Activated naive CD4-positive, alpha-beta T cell treated with anti-CD3 and anti-CD28 coated beads, Interleukin-2, amount 10 ng/mL, durations not matched to agents 7 days and 5 days (primary cell): ENCODE measurements at places on chromosomes 13 and 19.

DNA sequence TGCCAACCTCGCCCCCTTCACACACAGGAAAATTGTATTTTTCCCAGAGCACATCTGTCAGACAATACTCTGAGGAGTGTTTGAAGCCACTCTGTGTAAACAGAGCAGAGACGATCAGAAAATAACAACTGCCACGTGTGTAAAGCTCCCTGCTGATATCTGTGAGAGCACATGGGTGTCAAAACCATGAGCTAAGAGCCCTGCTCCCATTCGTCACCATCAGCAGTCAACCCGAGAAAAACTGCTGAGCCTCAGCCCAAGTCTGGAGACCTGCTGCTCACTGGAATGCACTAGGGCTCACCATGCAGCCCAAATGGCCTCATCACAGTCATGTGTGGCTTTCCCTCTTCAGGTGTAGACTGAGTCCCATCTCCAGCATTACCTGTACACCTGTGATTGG lies 304.1 kb downstream of the FGF14 start:
- no peaks in the 10 kb centered on the region for H3K36me3 ChIP-seq
- H3K27me3 ChIP-seq: no peaks in the 10 kb centered on the region
- no peak overlapping the region for H3K4me3 ChIP-seq
- DNase-seq: no peak
- H3K27ac ChIP-seq: no peak overlapping the region

- no peak for DNase-seq
- no peak overlapping the region for H3K27ac ChIP-seq
- H3K27me3 ChIP-seq: no peaks in the 10 kb centered on the region
- H3K4me3 ChIP-seq: no peak overlapping the region
- H3K36me3 ChIP-seq: no peaks in the 10 kb centered on the region
Observed at GRCh38 chr13:68608147-68608546, 1378.0 kb upstream of the PCDH9 start.

GRCh38 chr19:14496029-14496833 lies at the start of gene GIPC1:
TSS of gene GIPC1 (minus strand) at chr19:14496127. CDS start at chr19:14482976, 13,151 bp downstream.
- H3K36me3 ChIP-seq: peaks cover 9% of the 10 kb centered on the region
- peaks cover 33% of the 10 kb centered on the region for H3K4me1 ChIP-seq
- H3K4me3 ChIP-seq: peak within 1 kb of the TSS; percentile 85
- peak within 1 kb of the TSS; percentile 84 for H3K27ac ChIP-seq
- peak; percentile 88 for DNase-seq

DNA sequence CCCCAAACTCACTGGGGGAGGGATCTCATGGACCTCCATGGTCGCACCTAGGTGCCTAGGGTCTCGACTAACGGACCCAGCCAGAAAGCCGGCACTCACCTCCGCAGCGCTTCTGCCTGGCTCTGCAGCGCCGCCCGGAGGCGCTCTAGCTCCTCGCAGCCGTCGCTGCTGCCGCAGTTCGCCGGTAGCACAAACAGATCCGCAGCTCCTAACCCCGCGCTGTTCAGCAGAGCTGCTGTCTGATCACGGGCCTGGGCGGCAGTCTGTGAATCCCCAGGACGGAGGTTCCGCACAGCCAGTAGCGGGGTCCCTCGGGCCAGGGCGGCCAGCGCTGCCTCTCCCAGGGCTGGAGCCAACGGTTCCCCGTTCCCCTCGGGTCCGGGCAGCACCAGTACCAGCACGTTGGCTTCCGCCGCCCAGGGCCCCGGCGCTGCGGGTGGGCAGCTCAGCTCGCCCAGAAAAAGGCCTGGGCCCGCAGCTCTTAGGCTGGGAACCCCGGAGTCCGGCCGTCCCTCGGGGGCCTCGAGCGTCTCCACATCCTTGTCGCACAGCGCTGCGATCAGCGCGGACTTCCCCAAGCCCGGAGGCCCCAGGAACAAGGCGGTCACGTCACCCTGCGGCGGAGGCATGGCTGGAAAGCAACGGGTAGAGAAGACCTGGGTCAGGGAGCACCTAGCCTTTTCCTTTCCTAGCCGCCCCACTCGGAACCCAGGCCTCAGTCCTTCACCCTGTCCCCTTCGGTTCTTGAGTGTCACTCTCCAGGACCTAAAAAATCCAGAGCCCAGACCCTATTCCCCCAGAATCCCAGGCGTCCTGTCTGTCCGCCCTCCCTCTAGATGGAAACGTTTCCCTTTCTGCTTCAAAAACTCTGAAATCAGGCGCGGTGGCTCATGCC lies 977 bp downstream of the IRGQ start:
- H3K4me1 ChIP-seq: peaks cover 52% of the 10 kb centered on the region
- peak overlapping the region; percentile 98 for H3K27ac ChIP-seq
- peak; percentile 83 for DNase-seq
- peaks cover 32% of the 10 kb centered on the region for H3K36me3 ChIP-seq
- peak overlapping the region; percentile 90 for H3K4me3 ChIP-seq

DNA sequence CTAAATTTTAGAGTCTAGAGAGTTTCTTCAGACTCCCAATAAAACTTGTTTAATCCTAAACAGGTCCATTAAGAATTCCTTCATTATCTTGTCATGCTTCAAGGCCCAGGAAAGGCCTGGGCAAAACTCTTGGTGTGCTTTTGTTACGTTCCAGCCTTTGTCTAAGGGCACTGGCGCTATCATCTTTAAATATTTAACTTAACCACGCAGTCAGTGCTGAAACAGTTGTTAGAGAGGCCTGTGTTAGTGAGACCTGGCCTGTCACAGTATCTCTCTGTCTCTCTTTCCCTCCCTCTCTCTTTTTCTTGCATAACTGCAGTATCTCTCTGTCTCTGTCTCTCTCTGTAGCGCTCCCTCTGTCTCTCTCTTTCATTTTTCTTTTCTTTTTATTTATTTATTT lies 8.2 kb upstream of the OR1M1 start:
- no peak for DNase-seq
- no peak overlapping the region for H3K27ac ChIP-seq
- no peaks in the 10 kb centered on the region for H3K27me3 ChIP-seq
- H3K4me1 ChIP-seq: peaks cover 5% of the 10 kb centered on the region
- no peaks in the 10 kb centered on the region for H3K36me3 ChIP-seq

GRCh38 chr19:36215276-36216123 lies 594 bp downstream of the ZNF146 start:
- no peak overlapping the region for H3K4me3 ChIP-seq
- H3K27ac ChIP-seq: no peak overlapping the region
- H3K27me3 ChIP-seq: no peaks in the 10 kb centered on the region
- DNase-seq: no peak

DNA sequence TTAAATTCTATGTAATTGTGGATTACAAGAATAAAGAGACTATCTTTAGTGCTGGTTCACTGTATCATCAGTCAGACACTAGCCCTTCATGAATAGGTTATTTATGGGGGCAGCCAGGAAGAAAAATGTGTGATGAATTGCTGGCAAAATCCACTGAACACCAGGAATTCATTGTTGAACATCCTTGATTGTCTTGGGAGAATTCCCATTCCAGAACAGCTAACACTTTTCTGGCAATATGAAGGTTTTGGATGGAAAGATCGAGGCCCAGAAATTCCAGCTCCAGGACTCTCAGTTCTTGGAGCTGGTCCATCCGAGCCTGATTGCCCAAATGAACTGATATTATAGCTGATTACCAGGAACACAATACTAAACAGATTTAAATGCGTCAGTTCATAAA lies 11.5 kb upstream of the SPART start:
- no peaks in the 10 kb centered on the region for H3K36me3 ChIP-seq
- no peak for DNase-seq
- no peaks in the 10 kb centered on the region for H3K4me1 ChIP-seq

DNA sequence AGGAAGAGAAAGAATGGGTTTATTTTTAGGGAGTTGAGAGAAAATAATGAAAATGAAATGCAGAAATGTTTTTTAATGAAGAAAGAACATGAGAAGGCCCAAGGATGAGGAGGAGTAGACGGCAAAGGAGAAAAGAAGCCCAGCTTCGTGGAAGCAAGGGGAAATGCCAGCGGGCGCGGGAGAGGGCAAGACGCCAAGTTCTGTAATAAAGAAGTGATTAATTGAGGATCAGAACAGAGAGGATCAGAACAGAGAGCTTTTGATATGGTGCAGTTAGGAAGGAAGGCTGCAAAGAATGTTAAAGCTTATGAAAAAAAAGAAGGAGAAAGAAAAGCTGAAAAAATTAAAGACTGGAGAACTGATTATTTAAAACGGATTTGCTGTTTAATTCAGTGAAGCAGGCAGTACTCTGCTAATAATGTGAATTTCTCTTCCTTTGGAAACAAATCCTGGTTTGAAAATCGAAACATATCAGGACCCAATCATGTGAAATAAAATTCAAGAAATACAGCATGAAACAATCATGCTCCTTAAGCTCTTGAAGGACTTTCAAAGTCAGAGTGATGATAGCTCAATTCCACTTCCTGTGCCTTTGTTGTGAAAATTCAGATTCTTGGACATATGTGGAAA lies 99.3 kb upstream of the SOX1 start:
- no peak overlapping the region for H3K4me3 ChIP-seq
- H3K4me1 ChIP-seq: no peaks in the 10 kb centered on the region
- no peak overlapping the region for H3K27ac ChIP-seq
- DNase-seq: no peak

DNA sequence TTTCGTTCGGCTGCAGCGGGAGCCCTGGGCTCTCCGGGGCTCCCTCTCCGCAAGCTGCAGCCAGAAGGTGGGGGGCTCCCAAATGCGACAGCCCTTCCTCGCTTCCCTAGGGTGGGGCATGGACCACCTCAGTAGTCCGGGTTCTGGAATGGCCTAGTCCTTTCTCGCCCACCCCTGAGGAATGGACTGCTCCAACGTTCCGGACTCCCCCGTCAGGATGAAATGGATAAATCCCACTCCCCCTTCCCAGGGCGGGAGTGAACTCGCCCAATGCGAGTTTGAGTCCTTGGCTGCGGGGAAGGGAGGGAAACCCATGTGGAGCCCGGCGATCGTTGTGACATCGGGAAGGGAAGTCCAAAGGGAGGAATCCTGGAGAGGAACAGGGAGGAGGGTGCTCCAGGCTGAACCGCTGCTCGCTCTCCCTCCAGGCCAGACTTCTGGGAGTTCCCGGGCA lies 5.5 kb downstream of the HRC start:
- no peak for DNase-seq
- no peak overlapping the region for H3K27ac ChIP-seq
- H3K4me3 ChIP-seq: peak overlapping the region; percentile 73
- peaks cover 5% of the 10 kb centered on the region for H3K36me3 ChIP-seq

GRCh38 chr13:88863116-88863515 lies 1191.9 kb downstream of the SLITRK5 start:
- H3K4me1 ChIP-seq: no peaks in the 10 kb centered on the region
- no peak for DNase-seq
- no peak overlapping the region for H3K4me3 ChIP-seq
- no peaks in the 10 kb centered on the region for H3K36me3 ChIP-seq
- no peak overlapping the region for H3K27ac ChIP-seq
- H3K27me3 ChIP-seq: no peaks in the 10 kb centered on the region

DNA sequence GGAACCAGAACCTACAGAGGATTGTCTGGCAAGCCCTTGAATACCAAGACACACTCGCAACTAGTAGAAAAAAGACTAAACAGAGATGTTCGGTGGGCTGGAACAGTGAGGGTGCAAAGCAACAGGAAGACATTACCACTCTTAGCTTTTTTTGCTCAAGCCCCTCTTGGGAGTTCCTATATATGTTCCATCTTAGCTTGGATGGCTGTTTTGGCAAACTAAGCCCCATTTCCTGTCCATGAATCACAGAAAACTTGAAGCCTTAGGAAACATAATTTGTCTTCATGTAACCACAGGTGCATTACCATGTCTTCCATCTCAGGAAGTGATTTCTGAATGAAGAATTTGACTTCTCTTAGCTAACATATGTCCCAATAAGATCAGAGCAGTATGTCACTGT lies 446.3 kb downstream of the OLFM4 start:
- no peak overlapping the region for H3K4me3 ChIP-seq
- H3K27me3 ChIP-seq: no peaks in the 10 kb centered on the region
- H3K27ac ChIP-seq: no peak overlapping the region
